ENCODE measurements at places on chromosomes 5 and 9. TPM values are rescaled to one million over a fixed set of nuclear protein-coding genes. Genes with fewer than 3 reads are reported as not detected.

The BTNL3 gene
- total RNA-seq: not detected

- no peak for DNase-seq
Observed at GRCh38 chr5:171537070-171537849, 117.8 kb downstream of the FGF18 start.

The IFNE gene
- total RNA-seq: not detected

DNA sequence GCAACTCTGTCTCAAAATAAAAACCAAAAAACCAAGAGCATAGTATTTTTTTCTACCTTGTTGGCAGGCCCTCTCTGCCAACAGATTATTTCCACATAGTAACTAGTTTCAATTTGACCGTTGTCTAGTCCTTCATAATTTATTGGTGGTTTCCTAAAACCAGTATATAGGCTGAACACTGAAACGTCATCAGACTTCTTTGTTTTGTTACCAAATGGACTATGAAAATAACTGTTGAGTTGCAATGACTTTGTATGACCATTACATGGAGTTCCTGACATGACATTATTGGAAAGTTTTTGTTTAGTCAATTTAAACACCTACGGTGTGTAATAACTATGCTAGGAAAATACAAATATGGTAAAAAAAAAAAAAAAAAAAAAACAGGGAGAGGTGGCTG lies 1.7 kb downstream of the AGGF1 start:
- no peak for DNase-seq

The UBAP1 gene
- total RNA-seq: 34.6 TPM

GRCh38 chr9:110142253-110142652 lies 65.7 kb downstream of the C9orf152 start:
- no peak for DNase-seq

DNA sequence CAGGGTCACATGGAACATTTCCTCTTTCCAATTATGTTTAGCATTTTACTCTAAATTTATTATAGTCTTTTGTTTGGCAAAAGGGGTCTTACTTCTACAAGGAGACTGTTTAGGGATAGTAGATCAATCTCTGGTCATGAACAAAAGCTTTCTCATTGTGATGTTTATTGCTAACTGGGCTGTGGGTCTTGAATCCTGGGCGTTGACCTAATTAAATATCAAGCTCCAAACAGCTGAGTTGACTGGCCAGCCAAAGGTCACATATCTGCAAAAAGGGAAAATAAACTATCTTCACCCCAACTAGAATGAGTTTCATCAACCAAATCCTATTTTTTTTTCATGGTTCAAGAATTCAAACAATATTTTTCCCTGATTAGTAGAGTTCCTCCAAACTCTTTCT lies 245.4 kb upstream of the TUT7 start:
- DNase-seq: no peak

The MOB3B gene
- total RNA-seq: 0.45 TPM

All from activated T-cell treated with anti-CD3 and anti-CD28 coated beads, Interleukin-2, amount 50 U/mL, for 4 hours (primary cell).